Hepatocyte (in vitro differentiated cells): ENCODE measurements at places on chromosomes 6 and 20.

DNA sequence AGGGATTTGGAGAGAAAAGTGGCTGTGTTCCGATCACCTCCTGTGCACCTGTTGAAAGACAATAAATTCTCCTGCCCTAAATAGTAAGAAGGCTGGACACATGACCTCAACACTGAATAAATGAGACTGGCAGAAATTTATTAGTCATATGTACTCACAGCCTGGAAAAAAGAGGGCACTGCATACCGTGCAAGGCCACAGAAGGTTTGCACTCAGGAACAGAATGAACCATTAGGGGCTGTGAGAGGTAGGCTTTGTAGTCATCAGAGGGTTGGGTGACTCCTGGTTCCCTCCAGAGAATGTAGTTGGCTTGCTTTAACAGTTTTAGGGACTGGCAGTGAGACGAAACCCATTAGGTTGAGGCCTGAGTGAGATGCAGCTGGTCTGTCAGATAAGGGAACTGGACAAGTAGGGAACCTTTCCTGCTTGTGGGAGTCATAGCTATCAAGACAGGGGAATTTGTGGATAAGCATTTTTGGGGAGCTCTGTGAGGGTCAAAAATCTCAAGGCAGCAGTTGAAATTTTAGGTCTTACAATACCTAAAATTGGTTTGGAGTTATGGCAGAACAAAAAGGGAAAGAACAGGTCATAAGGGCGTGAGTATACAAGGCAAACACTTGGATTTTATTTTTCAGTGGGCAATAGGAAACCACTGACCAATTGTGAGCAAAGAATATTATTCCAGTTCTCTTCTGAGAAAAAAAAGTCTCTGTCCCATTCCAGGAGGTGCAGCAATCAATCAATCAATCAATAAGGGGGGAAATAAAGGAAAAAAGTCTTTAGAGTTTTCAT lies 67.9 kb upstream of the BTN3A2 start:
- peak; percentile 32 for DNase-seq

- no peak for DNase-seq
Observed at GRCh38 chr6:111806165-111806547, 67.1 kb downstream of the FYN start.

- DNase-seq, result no peak
Observed at GRCh38 chr20:15248618-15249395, 911.4 kb upstream of the FLRT3 start.

DNA sequence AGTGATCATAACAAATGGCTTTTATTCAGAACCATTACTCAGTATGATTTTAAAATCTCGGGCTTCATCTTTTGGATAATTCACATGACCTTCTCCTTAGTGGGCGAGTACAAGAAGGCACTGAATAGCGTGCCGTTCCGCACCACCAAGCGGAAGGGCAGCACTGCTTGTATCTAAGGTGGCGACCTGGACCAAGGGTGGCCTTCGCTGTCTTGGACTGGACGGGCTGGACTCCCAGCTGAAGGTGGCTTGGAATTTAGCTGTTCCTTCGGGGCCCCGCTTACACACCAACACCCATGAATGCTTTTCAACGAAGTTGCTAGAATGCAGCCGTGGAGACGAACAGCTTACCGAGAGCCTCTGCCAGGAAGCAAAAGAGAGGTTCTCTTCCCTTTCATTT lies 168.6 kb upstream of the AGPAT4 start:
- DNase-seq, result no peak

GRCh38 chr6:155708100-155708499 lies 252.5 kb upstream of the NOX3 start:
- no peak for DNase-seq

GRCh38 chr6:42482174-42482573 lies 30.4 kb upstream of the TRERF1 start:
- DNase-seq, result peak; percentile 49

DNA sequence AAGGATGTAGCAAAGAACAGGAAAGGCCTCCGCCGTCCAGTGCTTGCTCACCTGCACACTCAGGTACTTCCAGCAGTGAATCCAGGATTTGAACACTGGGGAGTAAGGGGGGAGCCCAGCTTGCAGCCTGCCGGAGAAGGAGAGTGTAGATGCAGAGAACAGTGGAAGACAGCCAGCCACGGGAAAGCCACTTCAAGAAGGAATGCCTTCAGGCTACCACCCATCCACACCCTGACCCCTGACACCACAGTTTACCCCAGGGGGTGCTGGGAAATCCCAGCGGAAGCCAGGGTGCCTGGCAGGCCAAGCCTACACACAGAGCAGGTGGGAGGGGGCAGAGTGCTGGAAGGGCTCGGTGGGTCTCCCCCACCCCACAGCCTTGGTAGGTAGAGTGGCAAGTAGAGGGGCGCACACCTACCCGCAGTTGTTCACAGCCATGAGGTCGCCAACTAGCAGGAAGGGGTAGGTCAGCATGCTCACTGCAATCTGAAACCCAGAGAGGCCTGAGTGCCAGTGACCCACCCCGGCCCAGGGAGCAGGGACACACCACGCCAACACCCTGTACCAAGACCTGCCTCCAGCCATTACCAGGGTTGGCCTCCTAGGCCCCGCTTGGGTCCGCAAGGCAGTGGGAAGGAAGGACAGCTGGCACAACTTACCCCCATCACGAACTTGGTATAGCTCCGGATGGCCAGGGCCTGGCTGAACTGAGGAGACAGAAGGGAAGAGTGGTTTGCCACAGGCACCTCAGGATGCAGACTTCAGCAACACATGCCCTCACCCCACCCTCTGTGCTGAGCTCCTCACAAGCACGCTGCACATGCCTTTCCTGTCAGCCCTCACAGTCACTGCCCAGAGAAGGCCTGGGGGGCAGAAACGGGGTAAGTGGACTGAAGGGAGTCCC lies 15.7 kb downstream of the PI16 start:
- DNase-seq, result no peak
